ENCODE measurements at places on chromosomes 3 and 15. TPM values are rescaled to one million over a fixed set of nuclear protein-coding genes. Genes with fewer than 3 reads are reported as not detected.

DNA sequence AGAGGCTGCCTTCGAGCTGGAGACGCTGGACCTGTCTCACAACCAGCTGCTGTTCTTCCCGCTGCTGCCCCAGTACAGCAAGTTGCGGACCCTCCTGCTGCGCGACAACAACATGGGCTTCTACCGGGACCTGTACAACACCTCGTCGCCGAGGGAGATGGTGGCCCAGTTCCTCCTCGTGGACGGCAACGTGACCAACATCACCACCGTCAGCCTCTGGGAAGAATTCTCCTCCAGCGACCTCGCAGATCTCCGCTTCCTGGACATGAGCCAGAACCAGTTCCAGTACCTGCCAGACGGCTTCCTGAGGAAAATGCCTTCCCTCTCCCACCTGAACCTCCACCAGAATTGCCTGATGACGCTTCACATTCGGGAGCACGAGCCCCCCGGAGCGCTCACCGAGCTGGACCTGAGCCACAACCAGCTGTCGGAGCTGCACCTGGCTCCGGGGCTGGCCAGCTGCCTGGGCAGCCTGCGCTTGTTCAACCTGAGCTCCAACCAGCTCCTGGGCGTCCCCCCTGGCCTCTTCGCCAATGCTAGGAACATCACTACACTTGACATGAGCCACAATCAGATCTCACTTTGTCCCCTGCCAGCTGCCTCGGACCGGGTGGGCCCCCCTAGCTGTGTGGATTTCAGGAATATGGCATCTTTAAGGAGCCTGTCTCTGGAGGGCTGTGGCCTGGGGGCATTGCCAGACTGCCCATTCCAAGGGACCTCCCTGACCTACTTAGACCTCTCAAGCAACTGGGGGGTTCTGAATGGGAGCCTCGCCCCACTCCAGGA lies 21.1 kb downstream of the NRROS start:
- no peak for DNase-seq
- no peak overlapping the region for H3K4me3 ChIP-seq
- no peak overlapping the region for H3K27ac ChIP-seq
- peaks cover 3% of the 10 kb centered on the region for H3K4me1 ChIP-seq

- H3K27me3 ChIP-seq: no peaks in the 10 kb centered on the region
- no peaks in the 10 kb centered on the region for H3K36me3 ChIP-seq
- no peak overlapping the region for H3K27ac ChIP-seq
- H3K4me3 ChIP-seq: no peak overlapping the region
- DNase-seq: no peak
Observed at GRCh38 chr3:181379278-181379677, 332.4 kb upstream of the SOX2 start.

DNA sequence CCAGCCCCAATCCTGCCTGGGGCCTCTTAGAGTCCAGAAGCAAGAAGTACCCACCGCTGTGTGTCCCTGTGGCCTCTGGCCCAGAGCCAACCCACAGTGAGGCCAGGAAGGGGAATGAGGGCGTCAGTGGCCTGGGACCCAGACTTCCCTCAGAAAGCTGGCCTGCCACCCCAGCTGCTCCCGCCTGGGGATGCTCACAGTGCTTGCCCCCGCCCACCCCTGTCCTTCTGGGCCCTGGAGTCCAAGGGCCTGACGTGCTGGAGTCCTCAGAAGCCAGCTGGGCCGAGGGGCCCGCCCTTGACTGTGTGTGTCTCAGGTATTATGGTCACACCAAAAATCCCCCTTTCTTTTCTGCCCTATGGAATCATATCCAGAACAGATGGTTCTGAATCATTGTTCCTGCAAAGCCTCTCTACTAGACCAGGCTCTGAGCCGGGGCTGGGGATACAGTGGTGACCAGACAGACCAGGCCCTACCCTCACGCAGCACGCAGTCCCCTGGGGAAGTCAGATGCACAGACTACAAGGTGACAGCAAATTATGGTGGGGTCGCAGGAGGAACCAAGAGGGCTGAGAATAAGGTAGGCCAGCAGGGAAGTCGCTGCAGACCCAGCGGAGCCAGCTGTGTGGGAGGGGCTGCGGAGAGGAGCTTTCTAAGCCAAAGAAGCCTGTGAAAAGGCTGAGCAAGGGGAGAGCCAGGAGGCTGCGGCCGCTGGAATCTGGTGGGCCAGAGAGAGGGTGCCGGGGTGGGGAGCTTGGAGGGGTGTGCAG lies 99.1 kb downstream of the VGLL4 start:
- DNase-seq: no peak
- no peaks in the 10 kb centered on the region for H3K27me3 ChIP-seq
- H3K4me1 ChIP-seq: no peaks in the 10 kb centered on the region

DNA sequence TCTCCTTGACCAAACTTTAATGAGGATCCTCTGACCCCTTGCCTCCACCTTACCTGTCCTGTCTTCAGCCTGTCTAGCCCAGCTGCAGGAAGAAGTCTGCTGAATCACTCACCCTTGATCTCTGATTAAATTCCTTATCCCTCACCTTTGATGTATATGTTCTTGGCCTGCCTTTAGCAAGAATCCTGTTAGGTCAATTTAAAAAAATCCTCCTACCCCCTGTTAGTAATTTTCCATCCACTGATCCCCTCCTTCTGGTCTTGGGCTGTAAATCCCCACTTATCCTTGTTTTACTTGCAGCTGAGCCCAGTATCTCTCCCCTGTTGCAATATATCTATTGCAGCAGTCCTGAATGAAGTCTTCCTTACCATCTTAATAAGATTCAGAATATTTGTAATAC lies 39.0 kb downstream of the MYH15 start:
- no peak overlapping the region for H3K4me3 ChIP-seq
- H3K4me1 ChIP-seq: 0 out of 2 replicates have a peak, but pooled peaks cover 3% of the 10 kb centered on the region
- no peaks in the 10 kb centered on the region for H3K27me3 ChIP-seq
- no peak for DNase-seq

GRCh38 chr15:69782809-69783208 lies 314.9 kb downstream of the TLE3 start:
- no peaks in the 10 kb centered on the region for H3K4me1 ChIP-seq
- no peak overlapping the region for H3K27ac ChIP-seq
- no peak for DNase-seq
- H3K4me3 ChIP-seq: no peak overlapping the region
- H3K27me3 ChIP-seq: no peaks in the 10 kb centered on the region
- no peaks in the 10 kb centered on the region for H3K36me3 ChIP-seq

DNA sequence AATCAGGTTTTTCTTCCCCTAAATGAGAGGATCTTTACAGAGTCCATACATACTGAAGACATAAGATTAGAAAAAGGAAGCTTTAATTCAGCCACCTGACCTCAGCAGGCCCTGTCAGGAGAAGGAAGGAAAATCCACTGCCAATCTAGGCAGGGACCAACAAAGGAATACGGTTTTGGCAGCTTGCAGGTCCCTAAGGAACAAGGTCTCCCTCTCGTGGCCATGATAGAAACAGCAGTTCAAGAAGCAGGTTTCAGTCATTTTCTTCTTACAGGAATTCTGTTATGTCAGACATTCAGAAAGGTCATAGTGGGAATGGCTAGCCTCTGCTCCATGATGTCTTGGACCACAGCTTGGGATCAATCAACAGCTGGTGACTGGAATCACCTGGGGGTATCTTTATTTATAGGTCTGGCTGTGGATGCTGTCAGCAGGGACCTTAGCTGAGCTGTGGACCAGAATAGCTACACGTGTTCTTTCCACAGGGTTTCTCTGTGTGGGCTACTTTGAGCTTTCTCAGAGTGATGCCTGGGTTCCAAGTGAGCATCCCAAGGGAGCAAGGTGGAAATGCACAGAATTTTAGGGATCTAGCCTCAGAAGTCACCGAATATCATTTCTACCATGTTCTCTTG lies 9.4 kb upstream of the CMSS1 start:
- H3K27ac ChIP-seq: no peak overlapping the region
- no peaks in the 10 kb centered on the region for H3K4me1 ChIP-seq
- H3K36me3 ChIP-seq: no peaks in the 10 kb centered on the region

DNA sequence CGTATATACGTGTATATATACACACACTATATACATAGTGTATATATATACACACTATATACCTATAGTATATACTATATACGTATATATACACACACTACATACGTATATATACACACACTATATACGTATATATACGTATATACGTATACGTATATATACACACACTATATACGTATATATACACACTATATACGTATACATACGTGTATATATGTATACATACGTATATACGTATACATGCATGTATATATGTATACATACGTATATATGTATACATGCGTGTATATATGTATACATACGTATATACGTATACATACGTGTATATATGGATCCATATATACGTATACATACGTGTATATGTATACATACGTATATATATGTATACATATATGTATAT lies 9.4 kb downstream of the HACL1 start:
- H3K4me1 ChIP-seq: no peaks in the 10 kb centered on the region
- peaks cover 33% of the 10 kb centered on the region for H3K36me3 ChIP-seq
- H3K27ac ChIP-seq: no peak overlapping the region
- no peak overlapping the region for H3K4me3 ChIP-seq
- no peaks in the 10 kb centered on the region for H3K27me3 ChIP-seq

DNA sequence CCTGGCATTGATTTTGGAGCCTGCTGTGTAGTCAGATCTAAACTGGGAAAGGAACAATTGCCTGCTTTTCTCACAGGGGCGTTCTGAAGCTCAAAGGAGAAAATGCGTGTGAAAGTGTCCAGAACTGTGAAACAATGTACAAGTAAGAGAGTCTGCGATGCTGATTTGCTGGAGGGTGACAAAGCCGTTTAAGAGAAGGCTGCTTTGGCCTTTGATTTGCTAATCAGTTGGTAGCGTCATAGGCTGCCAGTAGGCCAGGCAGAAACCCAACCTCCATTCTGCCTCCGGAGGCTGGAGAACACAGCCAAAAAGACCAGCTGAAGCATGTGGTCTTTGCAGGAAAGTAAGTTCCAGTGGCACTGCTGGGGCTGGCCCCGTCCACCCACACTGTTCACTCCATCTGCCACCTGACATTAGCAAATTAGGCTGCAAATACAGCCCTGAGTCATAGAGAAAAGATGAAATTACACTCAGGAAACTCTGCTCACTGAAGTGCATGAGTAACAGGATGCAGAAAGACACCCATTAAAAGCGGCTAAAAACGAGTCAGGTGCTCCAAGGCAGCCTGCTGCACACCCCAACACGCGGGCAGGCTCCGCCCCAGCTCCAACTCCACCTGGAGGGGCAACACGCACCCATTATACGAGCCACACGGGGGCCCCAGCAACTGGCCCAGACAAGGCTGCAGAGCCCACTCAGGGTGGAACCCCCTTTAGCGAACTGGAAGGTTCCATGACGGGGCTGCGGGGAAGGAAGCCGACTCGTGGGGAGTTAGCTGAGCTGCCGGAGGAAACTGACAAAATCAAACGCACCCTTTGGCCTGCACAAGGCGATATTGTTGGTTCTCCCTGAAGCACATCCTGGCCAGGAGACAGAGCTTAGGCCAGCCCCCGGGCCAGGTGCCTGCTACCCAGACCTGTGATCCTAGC lies 31.6 kb downstream of the ZDHHC19 start:
- H3K4me3 ChIP-seq: no peak overlapping the region
- DNase-seq: peak; percentile 73
- H3K27ac ChIP-seq: no peak overlapping the region
- H3K27me3 ChIP-seq: no peaks in the 10 kb centered on the region
- H3K4me1 ChIP-seq: peaks cover 15% of the 10 kb centered on the region

DNA sequence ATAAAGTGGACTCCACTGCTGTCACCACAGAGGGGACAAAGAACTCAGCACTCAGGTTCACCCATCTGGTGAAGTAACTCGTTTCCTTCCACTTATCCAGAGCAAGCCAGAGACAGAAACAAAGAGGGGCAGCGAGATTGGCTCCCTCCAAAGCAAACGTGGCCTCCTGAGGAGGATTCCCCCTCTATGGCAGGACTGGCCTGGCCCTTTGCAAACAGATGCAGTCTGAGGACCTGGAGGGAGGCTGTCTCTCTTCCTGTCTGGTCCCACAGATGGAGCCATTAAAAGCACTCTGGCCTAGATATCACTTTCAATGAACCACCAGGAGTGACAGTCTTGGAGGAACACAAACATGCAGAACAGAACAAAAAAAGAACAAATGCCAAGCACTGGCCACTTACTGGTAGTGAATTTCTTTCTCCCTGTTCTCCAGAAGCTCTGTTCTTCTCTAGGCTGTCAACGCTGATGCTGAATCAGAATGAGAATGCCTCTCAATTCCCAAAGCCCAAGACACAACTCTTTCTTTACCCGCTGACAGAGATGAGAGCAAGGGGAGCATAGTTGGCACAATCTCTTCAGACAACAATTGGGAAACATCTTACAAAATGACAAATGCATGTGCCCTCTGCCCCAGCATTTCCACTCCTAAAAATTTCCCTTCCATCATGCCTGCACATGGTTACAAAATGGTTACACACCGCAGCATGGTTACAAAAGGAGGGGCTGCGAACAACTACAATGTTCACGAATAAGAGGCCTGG lies 14.3 kb downstream of the KLHL25 start:
- H3K4me1 ChIP-seq: no peaks in the 10 kb centered on the region
- no peaks in the 10 kb centered on the region for H3K36me3 ChIP-seq
- H3K27me3 ChIP-seq: no peaks in the 10 kb centered on the region
- no peak overlapping the region for H3K27ac ChIP-seq
- no peak overlapping the region for H3K4me3 ChIP-seq
- DNase-seq: no peak

DNA sequence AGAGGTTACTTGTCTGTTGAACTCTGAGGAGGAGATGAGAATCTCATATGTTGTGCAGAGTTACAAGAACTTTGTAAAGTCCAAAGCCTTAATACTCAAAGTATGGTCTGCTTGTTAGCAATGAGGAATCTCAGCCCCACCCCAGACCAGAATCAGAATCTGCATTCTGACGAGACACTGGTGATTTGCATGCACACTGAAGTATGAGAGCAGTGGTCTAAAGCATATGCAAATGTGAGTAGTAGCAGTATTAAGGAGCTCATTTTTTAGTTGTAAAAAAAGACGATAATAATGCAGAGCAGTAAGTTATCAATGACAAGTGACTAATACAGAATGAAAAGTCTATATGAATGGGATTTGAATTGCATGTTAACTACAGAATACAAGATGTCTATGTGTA lies 327.7 kb downstream of the RYR3 start:
- H3K36me3 ChIP-seq: no peaks in the 10 kb centered on the region
- H3K4me1 ChIP-seq: no peaks in the 10 kb centered on the region
- no peaks in the 10 kb centered on the region for H3K27me3 ChIP-seq
- DNase-seq: no peak

The GABRB3 gene
- total RNA-seq: 119 TPM

The PIF1 gene
- 193 TPM for total RNA-seq

Measured in GM23338 (cell line).